Activated CD4-positive, alpha-beta T cell treated with anti-CD3 and anti-CD28 coated beads, Interleukin-2, amount 50 U/mL, for 4 hours (primary cell): ENCODE measurements at places on chromosomes 13 and 19.

DNA sequence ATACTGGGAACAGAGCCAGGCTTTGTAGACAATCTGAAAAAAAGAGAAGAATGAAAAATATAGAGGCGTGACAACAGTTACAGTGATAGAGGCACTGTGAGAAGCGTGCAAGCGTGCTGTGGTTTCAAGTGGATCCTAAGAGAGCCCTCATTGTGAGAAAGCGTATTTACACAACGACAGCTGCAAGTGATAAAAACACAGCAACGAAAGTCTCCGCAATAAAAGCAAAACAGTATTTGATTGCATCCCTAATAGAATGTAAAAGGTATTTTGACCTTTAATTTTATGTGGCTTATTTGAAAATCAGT lies 642.7 kb upstream of the ARGLU1 start:
- DNase-seq: no peak

GRCh38 chr19:39014037-39014436 lies 18.3 kb downstream of the FBXO27 start:
- DNase-seq: no peak

- no peak for DNase-seq
Measured at GRCh38 chr13:59398127-59398526, 765.6 kb downstream of the DIAPH3 start.

DNA sequence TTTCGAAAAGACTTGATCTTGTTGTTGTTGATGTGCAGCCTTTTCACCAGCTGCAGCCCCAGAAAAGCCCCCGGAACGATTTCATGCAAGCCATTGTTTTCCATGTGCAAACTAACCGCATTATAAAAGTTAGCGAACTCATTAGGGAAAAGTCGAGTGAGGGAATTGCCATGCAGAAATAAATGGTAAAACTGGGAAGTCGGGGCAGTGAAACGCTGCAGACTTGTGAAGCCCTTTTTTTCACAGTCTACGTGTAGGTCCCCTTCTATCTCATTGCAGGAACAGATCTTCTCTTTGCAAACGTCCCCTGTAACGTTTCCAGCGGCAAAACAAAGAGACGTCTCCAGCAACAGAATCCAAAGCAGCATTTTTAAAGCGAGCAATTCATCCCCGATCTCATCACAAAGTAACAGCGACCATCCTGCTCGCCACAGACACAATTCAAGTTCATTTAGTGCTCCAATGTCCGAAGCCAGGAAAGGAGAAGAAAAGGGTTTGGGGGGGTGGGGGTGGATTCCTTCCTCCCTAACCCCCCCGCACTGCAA lies 1.1 kb downstream of the SLITRK1 start:
- DNase-seq: no peak

DNA sequence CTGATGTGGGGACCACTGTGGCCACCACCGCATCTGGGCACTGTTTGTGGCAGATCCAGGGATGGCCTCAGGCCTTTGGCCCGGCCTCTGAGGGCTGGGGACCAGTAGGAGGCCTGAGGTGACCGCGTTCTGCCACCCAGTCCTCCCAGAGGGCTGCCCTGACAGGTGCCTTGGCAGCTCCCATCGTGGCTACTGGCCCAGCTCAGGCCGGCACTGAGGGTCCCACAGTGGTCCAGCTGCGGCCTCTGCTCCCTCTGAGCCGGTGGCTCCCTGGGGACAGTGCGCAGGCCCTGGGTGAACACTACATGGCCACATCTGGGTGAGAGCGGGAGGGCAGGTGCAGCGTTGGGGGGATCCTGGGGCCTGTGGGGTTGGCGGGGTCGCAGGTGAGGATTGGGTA lies 61.9 kb downstream of the KDM4B start:
- DNase-seq: no peak

DNA sequence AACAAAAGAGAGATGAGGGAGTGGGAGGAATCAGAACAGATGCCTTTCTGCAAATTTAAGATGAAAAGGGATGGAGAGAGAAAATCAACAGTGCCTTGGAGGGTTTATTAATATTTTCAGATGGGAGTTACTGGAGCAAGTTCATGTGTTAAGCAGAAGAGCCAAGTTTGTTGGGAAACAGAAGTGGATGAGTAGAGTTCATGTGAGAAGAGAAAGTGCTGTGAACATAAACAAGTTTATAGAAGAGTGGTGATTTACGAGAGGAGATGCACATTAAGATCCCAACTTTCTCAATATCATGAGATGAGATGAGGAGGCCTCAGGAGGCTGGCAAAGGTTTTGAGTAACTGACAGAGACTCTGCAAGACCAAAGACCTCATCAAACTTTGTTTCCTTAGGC lies 274.1 kb upstream of the HTR2A start:
- DNase-seq: no peak

DNA sequence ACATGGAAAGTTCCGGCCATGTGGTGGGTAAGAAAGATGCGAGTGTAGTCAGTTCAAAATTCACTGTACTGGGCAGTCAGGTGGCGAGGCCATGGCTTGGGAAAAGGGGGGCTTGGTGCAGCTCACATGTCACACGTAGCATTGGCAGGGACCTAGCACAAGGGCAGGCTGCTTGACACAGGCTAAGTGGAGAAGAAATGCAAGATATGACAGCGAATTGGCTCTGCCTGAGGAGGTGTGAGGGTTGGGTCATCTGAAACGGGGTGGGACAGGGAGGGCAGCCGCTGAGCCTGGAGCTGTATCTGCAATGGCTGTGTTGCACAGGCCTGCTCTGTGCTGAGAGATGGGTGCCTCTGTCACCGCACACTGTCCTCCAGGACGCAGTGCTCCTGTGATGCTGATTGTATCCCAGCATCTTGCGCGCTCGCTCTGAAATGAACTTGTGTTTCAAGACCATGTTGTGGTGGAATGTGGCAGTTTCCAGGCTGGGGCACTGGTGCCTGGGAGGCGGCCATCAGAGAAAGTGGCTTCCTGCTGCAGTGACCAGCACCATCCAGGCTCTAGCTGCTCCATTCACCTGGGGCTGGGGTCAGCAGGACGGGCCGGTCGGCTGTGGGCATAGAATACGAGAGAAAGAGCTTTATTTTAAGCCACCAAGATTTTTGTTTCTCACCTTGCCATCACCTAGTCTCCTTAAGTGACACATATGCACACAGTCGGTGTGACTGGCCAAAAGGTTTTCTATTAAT lies 70.3 kb downstream of the TEX29 start:
- DNase-seq: no peak

DNA sequence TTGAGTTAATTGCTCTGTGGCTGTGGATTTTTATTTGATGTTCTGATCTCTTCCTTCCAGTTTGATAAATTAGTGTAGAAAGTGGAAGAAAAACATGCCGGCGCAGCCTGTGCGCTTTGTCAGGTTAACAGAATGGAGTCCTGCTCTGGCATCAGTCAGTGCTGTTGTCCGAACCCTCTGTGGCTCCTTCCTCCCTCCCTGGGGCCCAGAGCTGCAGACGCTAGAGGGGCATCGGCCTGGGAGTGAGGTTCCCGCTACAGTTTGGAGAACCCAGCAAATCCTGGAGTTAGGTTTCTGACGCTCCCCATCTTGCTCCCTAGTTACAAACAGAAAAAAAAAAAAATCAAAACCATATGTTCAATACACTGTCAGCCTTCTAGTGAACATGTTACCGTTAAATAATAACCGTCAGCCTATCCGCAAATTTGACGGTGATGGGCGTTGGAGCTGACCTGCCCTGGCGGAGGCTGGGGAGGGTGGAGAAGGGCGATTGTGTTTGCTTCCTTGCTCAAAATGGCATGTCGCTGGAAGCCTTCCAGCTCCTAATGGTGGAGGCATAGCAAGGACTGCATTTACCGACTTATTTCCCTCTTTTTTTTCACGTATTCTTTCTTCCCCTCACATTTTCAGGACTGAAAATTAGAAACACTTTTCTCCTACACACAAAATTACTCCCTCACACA lies 13.6 kb downstream of the MBNL2 start:
- no peak for DNase-seq

DNA sequence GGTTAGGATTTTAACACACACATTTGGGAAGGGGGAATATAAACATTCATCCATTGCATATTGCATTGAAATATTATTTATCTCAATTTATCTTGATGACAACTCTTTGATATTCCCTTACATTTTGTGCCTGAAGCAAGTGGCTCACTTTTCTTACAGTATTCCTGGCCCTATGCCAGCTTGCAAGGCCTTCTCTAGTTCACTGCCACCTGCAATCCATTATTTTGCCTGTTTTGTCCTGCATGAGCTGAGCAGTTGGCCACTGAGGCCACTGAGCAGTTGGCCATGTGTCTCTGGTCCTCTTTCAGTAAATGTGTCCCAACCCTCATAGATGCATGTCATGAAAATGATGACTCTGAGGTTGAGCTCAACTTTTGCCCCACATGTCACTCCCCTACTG lies 49.8 kb downstream of the CBY2 start:
- DNase-seq: no peak

GRCh38 chr13:67123165-67123564 lies 107.0 kb downstream of the PCDH9 start:
- no peak for DNase-seq

DNA sequence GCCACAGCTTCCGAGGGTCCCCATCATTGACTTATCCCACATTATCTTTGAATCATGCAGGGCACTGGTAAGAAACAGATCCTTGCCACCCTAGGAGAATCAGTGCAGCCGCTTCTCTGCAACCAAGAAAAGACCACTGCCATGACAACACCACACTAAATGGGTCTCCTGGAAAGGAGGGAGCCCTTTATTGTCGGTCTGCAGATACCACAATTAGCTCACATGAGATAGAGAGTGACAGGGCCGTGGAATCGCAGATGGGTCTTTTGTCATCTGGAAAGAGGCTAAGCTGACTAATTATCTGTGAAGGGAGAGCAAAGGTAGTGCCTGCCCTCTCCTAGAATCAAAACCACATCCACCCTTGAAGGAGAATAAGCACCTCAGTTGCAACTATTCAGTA lies 178.3 kb upstream of the MYO16 start:
- no peak for DNase-seq

- DNase-seq: no peak
Measured at GRCh38 chr13:39971526-39971925, 316.1 kb downstream of the COG6 start.

DNA sequence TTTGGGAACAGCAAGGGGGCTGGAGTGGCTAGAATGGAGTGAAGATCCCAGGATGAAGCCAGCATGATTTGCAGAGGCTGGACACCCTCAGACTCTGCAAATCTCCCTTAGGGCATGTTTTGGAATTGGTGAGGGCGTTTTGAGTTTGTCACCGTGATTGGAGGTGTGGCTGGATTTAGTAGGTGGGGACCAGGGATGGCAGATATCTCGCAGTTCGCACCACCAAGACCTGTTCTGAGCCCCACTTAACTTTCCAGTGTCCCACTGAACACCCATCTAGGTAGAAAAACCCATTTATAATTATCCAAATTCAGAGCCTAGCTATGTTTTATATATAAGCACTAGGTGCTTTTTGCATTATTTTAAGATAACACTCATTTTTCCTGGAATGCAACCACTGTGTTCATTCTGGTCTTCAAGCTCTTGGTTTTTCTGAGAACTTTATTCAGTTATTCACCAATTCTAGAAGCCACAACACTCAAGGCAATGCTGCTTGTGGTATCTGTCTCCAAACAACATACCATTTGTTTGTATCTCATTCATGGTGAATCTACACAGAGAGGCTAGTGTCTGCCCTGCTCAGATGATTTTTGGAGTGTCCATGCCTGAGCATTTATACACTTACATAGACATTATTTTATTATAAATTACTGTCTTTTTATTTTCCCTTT lies 3.0 kb upstream of the NANOS2 start:
- no peak for DNase-seq

- DNase-seq: peak; percentile 38
Measured at GRCh38 chr13:26062853-26063444, 11.1 kb upstream of the SHISA2 start.

GRCh38 chr19:13782537-13782936 lies 8.3 kb downstream of the C19orf53 start:
- DNase-seq: no peak

DNA sequence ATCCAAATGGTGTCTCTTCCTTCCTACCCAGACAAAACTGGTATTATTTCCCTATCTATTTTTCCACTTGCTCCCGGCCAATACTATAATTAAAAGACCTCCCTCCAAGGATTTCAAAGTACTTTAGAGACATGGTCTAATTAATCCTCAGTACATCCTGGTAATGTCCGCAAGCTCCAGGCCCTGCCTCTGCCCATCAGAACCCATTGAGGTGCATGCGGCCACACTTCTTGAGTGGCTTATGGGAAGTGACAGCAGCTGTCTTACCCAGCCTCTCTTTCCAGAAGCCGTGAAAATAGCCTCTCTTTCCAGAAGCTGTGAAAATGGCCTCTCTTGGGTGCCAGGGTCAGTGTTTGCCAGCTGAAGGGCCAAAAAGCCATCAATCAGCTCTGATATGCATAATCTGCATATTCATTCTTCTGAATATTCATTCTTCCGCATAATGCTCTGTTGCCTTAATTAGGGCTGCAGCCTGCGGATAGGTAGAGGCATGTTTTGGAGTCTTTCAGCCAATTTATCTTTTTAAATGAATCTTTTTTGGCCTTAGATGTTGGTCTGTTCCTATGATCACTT lies 148.4 kb upstream of the TMTC4 start:
- no peak for DNase-seq

DNA sequence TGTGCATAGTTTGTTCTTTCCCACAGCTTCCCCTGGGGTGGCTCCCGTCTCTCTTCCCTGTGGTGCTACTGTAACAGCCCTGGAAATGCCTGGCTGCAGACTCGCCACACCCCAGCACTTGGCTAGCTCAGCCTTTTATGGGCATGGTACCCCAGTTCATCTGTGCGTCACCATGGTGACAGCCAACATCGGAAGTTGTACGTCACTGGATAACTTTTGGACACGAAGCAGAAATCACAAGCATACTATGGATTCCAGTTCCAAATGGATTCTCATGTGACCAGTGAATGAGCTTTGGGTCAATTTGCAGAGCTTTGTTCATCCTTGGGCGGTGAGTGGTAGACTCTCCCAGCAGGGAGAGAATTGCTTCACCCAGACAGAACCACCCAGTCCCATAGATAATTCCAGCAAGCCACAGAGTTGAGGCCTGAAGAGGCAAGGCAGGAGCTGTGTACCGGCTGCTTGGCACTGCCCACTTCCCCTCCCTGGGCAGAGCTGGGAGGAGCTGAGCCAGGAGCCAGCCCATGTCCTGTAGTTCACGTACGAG lies 54.4 kb downstream of the COL4A2 start:
- no peak for DNase-seq

DNA sequence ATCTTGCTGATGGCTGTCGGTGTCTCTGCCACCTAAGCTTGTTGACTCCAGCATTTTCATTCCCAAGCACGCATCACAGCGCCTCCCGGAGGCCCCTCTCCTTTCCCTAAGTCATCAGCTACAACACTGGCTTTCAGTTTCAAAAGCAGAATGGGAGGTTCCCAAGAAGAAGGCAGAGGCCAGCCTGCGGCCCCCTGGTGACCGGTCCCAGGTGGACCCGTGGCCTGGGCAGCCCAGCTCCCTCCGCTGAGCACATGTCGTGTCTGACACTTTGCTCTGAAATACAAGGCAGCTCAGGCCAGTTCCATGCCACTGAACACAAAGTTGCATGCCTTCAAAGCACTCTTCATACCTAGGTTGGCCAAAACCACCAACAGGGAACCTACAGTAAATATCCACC lies 8.5 kb downstream of the MLLT1 start:
- DNase-seq: no peak

- DNase-seq: no peak
Measured at GRCh38 chr13:84686458-84686857, 804.2 kb upstream of the SLITRK1 start.
